Activated T-cell treated with anti-CD3 and anti-CD28 coated beads, Interleukin-2, amount 50 U/mL, for 48 hours (primary cell): ENCODE measurements at places on chromosomes 7 and 10.

- no peak for DNase-seq
Measured at GRCh38 chr10:58137813-58138212, 129.9 kb downstream of the IPMK start.

GRCh38 chr10:776772-777171, 87.3 kb upstream of the DIP2C start:
- no peak for DNase-seq

GRCh38 chr7:9575716-9576115, 1142.3 kb downstream of the NXPH1 start:
- DNase-seq, result no peak

GRCh38 chr10:93006435-93007039, 54.1 kb upstream of the CYP26C1 start:
- DNase-seq, result no peak

DNA sequence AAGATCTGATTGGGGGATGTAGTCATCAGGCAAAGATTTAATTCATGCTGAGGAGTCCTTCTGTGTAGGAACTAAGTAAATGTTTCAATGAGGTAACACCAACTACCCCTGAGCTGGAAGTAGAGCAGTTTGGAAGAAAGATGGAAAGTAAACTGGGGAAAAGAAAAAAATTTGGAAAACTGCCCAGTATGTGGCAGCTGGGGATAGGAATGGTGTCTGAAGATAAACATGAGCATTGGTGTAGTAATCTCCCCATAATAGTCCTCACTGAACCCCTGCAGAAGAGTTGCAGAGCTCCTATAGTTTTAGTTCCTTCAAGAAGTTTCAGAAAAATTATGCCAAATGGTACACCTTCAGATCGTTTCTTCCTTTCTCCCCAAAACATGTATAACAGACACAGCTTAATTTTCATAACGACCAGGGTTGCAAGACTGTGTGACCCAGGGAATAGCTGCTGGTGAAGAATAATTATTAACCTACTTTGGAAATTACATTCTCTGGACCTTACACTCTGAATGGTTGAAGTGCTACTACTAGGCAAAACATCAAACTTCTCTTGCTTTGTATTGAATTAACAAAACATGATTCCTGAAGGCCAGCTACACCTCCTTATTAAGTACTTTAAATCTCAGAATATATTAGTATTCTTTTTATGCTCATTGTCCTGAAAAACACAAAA, 446.4 kb upstream of the NRG3 start:
- DNase-seq, result no peak

GRCh38 chr10:132388891-132389432, 8.0 kb upstream of the PWWP2B start:
- DNase-seq, result no peak

DNA sequence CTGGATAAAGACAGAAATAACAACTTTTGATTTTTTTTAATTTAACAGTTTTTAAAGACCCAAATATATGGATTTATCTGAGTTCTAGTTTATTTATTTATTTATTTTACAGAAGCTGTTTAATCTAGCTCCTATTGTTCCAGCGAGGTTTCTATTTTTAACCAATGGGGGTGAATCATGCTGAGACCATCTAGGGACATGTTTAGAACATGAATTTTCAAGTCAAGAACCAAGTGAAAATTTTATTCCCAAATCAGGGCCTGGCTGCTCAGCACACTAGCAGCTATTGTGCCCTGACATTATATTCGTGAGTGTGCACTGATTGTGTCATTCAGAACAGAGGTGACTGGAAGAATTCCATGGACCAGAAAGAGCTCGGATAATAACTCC, 24.6 kb upstream of the MPP7 start:
- no peak for DNase-seq

- no peak for DNase-seq
Measured at GRCh38 chr10:30095631-30096422, 36.4 kb upstream of the JCAD start.

GRCh38 chr10:50310560-50311174, 59.4 kb upstream of the ASAH2 start:
- peak; percentile 43 for DNase-seq

DNA sequence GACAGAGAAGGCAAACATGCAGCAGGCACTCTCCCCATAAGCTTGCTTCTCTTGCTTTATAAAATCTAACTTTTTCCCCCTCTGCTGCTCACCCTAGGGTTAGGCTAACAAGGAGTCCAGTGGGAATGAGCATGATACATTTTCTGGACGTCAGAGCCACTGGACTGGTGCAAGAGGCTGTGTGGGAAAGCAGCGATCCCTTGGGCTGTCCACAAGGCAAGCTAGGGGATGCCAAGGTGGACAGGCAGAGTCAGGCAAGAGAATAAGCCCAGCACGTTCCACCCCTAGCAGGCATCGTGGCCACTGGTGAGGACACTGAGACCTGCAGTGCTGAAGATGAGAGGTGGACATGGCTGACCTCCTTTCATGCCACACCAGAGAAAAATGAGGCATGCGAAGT, 290.9 kb upstream of the ZMIZ1 start:
- DNase-seq, result no peak

DNA sequence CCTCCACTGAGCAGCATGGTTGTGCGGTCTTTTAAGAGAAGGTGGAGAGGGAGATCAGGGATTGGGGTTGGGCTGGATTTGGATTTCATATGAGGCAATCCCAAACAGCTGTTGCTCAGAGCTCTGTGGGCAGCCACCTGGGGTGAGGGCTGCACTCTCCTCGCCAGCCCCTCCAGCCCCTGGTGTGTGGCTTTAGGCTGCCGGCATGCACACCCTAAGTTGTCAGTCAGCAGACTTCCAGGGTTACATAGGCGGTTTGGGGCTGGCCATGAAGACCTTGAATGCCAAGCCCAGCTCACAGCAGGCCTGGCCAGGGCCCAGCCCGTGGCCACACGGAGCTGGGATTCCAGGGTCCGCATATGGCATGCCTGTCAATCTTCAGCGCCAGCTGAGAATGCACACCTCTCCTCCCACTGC, 54.8 kb downstream of the ZMIZ1 start:
- no peak for DNase-seq

DNA sequence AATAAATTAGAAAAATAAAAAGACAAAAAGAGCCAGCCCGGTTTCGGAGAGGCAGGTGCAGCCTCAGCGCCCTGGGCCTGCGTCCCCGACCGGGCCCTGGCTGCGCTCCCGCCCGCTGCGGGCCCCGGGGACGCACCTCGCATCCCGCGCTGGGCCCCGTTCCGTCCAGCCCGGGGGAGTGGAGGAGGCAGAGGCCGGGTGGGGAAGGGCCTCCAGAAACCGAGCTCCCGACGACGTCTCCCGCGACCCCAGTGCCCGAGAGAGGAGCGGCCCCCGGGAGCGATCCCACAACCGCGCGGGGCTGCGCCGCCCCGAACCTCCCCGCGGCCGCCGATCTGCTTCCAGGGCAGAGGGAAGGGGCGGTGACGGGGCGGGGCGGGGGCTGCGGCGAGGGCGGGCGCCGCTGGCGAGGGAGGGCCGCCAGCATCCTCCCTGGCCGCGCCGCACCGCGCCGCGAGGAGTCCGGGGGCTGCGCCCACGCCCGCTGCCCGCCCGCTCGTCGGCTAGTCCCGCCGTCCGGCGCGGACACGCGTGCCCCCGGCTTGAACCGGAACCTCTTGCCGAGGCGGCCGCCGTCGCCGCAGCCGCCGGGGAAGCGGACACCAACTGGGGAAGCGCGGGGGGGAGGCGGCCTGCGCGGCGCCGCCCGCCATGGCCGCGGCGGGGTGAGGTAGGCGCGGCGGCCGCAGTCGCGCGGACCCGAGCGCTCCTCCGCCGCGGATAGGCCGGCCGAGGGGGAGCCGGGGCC, at the start of gene CCNY:
Gene CCNY (plus strand): TSS at position 426 of the 748 bp plus-strand sequence. CDS start 545 bp downstream, outside the sequence.
- DNase-seq, result peak; percentile 85

DNA sequence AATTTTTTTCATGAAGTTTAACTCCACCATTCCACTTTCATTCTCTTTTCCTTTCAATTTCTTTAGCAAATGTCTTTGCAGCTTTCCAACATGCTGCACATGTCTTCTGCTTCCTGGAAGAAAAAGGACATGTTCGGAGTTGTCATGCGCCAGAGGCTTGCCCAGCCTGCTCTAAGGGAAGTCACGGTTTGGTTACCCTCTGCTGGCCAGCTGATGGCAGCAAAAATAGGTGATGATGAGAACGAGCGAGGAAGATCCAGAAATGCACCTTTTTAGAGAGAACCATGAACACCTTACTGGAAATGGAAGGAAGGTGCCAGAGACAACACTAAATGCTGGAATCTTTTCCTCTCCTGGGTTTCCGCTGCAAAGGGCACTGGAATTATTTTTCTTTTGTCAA, 4.9 kb upstream of the ZSCAN21 start:
- no peak for DNase-seq

DNA sequence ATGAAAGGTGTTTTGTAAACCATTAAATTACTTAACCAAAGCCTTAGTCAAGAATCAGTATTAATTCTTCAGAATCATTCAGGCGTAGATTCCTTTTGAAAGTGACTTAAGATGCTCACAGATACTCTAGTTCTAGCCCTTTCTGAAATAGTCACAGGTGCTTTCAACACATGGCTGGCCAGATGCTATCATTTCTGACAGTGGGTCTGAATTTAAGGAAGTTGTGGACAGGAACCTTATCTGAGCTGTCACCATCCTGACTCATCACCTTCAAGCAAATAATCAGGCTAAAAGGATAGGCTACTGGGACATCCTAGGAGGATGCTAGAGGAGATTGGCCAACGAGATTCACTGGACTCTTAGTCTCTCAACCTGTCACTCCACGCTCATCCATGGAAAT, 501.5 kb downstream of the LRMDA start:
- no peak for DNase-seq

DNA sequence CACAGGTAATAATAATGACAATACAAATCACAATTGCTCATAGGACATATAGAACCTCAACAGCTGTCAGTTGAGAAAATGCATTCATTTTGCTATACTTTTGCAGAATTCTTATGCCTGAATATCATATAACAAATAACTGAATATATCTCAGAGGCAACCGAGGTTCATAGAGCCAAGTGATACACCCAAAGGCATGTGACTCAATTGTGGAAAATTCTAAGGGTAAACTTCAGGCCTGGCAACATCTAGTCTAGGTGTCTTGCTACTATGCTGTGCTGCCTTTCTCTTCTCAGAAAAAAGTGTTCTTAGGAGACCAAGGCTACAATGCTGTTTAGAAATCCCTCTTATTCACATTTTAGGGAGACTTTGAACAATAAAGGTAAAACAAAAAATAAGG, 270.7 kb downstream of the BAMBI start:
- DNase-seq, result no peak

DNA sequence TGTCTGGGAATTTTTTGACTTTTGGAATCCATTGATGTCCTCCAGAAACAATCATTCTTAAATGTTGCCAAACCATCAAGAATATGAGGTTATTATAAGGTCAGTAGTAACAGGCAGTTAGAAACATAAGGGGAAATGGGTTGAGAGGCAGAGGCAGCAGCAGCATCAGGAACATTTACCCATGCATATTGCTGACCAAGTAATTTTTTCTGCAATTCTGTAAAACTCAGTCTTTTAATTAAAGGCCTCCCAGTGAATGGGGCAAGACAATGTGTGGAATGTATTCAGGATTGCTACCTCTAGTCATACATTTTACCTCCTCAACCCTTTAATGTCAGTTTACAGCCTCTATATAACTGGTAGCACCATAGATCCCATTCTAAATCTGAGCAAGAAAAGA, 66.5 kb upstream of the SKAP2 start:
- DNase-seq, result no peak

DNA sequence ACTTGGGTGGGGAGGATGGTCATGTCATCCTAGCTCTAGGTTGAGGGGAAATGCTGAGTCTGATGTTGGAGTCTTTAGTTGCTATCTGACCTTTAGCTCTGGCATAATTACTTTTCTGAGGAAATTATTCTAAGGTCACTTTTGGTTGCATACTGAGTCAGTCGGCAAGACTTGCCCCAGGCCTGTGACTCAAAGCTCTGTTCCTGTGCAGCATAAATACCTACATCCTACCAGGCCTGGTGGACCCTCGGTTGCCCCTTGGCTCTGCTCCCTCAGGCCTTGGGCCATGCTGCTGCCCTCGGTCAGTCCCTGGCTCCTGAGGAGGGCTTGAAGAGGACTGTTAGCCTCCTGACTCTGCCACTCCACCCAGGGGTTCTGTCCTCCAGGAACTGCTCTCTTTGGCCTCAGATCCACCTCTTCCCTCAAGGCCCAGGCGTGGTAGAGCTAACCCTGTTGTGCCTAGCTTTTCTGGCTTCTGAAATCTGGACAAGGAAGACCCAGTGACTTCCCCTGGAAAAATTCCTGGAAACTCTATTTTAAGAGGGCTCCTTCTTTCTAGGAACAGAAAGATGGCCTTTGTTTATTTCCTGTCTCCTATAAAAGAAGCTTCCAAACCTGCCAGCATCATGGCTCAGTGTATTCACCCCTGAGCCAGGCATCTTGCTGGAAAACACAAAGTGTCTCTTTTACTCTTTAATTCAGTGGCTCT, 71.2 kb downstream of the TMEM178B start:
- no peak for DNase-seq

GRCh38 chr7:148672041-148672440, 26.7 kb upstream of the CUL1 start:
- no peak for DNase-seq

DNA sequence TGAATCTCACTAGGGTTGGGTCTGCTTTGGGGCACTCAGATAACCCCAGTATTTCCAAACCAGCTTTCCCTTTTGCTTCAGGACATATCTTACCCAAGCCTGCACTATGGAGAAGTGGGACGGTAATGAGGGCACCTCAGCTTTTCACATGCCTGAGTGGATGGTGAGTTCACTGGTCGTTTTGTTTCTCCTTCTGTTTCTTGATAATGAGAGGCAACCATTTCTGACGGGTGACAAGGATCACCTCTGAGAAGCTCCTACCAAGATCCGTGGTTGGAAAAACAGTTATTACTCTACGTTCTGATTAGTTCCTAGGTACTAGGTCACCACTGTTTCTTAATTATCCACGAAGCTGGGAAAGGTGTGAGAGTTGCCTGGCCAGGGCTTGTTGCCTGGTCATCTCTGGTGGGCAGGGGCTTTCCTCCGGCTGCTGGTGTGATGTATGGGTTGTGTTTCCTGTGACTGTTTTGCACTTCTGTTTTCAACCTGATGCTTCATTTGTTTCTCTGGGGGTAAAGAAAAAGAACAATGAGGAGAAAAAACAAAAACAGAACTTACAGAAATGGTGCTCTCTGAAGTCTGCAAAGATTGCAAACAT, 65.7 kb upstream of the STRIP2 start:
- DNase-seq, result peak; percentile 39

DNA sequence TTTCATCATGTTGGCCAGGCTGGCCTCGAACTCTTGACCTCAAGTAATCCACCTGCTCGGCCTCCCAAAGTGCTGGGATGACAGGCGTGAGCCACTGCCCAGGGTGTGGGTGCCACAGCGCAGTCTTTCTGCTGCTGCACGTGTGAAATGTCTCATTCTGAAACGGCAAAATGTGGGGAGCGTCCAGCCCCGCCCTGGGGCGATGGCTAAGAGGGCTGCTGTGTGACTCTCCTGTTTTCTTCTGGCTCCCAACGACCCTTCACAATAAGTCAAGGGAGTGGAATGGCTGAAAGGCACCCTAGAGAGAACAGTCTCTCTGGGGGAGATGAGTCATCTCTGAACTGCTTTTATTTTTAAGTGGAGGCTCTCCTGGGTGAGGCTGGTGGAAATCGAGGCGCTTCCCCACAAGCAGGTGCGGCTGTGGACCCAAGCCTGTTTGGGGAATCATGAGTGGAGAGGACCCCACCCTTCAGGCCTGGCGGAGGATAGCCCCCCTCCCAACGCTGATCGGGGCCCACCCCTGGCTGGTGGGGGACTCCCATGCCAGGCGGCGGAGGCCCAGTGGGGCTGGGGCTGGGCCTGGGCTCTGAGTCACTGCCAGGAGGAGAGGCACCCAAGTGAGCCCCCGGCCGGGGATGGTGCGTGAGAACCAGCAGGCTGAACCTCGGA, 18.0 kb downstream of the ADAP1 start:
- peak; percentile 74 for DNase-seq

GRCh38 chr7:129083525-129083924, 28.6 kb upstream of the TNPO3 start:
- DNase-seq, result no peak
